ENCODE measurements at places on chromosomes 2 and 18. TPM values are rescaled to one million over a fixed set of nuclear protein-coding genes. Genes with fewer than 3 reads are reported as not detected.

- no peak for DNase-seq
Measured at GRCh38 chr18:25661831-25662230, 309.9 kb upstream of the ZNF521 start.

GRCh38 chr2:42978175-42978886 is 185.9 kb upstream of the HAAO start:
- no peak for DNase-seq

Gene LHCGR
- not detected for polyA plus RNA-seq

GRCh38 chr2:176099728-176100546 is at the start of gene HOXD12:
TSS of gene HOXD12 (plus strand) at chr2:176099795. CDS start at chr2:176099802, 7 bp downstream.
- no peak for DNase-seq

Gene GPC1
- polyA plus RNA-seq: 97.7 TPM

Gene SFT2D3
- polyA plus RNA-seq: 4.5 TPM

DNA sequence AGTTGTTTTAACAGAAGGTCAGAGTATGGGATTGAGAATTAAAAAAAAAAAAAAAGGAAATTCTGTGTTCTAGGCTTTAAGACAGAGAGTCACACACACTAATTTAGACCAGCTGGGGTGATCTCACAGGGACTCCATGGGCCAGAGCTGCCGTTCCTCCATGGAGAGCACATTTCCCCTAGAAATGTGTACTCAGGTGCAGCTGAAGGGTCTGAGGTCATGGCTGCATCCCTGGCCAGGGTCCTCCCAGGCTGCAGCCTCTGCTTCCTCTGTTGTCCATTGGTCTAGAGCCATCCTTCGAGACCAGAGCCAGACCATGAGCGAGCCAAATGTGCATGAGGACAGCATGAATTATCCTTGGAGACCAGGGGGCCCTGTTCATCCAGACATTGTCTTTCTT is 190.1 kb upstream of the TNP1 start:
- DNase-seq: no peak

DNA sequence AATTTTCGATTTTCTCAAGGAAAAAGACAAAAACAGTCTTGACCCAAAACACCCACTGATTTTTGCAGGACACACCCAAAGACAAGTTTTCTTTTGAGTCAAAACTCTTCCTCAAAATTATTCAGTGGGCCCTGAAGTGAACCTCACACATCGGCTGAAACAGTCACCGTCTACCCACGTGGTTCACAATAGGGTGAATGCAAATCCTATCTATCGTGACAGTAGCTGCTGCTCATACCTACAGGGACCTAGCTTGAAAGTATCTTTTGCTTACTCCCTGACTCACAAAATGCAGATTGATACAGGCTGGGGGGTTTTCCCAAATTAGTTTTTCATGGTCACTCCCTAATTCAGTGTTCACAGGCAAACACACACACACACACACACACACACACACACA is 10.7 kb upstream of the CD226 start:
- no peak for DNase-seq

DNA sequence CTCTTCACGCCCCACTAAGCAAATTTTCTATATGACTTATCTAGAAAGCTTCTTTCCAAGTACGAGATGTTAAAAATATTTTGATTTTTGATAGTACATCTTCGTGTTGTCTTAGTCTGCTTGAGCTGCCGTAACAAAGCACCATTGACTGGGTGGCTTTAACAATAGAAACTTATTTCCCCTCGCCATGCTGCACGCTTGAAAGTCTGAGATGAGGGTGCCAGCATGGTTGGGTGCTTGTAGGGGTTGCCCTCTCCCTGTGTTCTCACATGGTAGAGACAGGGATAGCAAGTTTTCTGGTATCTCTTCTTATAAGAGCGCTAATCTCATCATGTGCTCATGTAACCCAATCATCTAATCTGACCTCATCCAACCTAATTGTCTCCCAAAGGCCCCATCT is 106.2 kb downstream of the TANC1 start:
- no peak for DNase-seq

Gene DYSF
- 0.68 TPM for polyA plus RNA-seq

GRCh38 chr2:148989882-148990493 is 48.5 kb upstream of the LYPD6B start:
- peak; percentile 84 for DNase-seq

Gene SERPINB12
- polyA plus RNA-seq: not detected

DNA sequence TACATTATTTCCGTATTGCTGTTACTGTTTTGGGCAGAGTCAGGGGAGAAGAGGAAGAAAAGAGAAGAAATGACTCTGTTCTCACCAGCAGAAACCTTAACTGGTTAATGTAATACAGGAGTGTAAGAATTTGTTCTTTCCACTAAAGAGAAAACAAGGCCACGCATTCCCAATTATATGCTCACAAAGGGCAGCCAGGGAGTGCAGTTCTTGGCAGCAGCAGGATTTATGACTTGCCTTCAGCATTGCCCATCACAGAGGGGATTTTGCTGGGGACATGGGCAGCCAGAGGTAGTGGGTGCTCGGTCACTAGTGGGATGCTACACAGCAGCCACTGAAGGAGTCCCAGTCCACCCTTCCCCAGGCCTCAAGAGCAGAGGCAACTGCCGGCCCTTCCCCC is 18.4 kb downstream of the MREG start:
- no peak for DNase-seq

- no peak for DNase-seq
Measured at GRCh38 chr2:46480562-46480961, 1.2 kb downstream of the TMEM247 start.

Gene SLC8A1
- 0.28 TPM for polyA plus RNA-seq

- no peak for DNase-seq
Measured at GRCh38 chr2:207139552-207139951, 26.2 kb downstream of the KLF7 start.

Gene C2orf15
- polyA plus RNA-seq: 1.3 TPM

Gene ARHGEF33
- 0.14 TPM for polyA plus RNA-seq

GRCh38 chr2:216232721-216233120 is 123.6 kb downstream of the XRCC5 start:
- DNase-seq: no peak

DNA sequence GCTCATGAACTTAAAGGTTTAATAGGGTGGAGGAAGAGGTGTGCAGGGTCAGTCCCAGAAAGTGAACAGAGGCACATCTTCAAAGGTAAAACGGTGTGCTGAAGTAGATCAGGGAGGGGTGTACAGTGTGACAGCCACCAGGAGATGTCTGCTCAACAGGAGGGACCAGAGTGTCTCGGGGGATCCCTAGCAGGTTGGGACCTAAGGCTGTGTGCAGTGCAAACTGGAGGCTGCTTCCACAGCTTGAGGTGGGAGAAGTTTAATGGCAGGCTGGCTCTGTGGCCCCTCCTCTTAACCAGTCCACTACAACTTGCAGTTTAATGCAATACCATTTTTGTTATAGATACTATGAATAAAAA is 33.2 kb downstream of the PLA2R1 start:
- no peak for DNase-seq

DNA sequence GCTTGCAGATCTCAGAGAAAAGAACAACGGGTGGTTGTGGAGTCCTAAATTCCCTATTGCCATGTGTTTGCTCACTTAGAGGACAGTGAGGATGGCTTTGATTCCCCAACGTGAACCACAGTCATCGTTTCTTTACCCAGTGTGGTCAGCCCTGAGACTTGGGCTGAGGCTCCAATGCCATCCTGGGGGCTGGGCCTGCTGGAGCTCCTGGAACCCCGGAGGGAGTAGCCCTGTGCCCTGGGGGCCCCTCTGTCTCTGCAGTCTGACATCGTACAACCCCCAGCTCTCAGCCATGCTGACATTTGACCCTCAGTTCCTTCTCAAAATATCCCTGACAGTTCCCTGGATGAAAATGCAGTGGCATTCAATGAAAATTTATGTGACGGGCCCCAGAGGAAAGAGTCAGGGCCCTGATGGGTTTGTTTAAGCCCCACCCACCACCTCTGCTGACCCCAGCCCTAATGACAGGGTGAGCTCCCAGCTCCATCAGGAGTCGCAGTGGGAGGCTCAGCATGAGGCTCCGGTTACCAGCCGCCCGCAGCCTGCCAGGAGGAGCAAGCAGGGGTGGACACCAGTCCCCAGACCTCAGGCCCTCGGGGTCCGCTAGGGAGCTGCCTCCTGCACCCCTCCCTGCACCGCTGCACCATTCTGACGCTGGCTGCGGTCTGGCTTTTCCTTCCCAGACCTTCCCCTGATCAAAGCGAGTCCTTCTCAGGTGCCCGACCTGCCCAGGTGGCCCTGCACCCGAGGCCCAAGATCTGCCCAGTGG is 120.9 kb downstream of the TWIST2 start:
- no peak for DNase-seq

DNA sequence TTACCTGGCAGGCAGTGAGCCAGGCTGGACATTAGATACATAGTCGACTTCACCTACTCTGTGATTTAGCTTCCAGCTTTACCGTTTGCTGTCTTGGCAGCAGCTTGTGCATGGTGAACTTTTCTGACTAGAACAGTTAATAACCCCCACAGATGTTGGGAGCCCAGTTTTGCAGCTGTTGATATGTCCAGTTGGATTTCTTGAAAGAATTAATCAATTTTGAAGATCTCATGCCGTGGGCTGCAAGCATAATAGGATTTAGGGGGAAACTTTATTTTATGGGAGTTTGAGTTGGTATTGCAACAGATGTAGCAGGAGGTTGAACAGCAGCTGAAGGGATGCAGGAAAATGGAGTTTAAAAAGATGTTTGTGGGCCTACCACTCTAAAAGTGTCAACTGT is 13.8 kb downstream of the MYO1B start:
- DNase-seq: no peak

Gene ERMN
- polyA plus RNA-seq: not detected

Gene PAIP2B
- 0.61 TPM for polyA plus RNA-seq

DNA sequence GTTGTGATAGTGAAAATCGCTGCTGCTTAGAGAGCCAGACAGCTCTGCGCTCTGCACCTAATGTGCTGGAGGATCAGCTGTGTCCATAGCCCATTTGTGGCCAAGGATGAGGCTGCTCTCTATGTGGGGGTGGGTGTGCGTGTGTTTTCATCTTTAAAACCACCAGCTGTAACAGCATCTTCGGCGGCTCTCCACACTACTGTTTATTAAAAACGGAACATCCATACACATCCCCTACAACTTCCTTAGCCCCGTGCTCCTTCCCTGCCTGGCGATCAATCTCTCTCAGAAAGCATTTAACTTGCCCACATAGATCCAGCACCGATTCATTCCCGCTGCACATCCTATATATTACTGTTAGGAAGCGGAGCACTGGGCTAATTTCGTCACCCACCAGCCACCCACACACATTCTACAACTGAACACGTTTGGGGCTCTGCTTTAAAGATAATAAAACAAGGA is 1.6 kb downstream of the CELF4 start:
- DNase-seq: no peak

DNA sequence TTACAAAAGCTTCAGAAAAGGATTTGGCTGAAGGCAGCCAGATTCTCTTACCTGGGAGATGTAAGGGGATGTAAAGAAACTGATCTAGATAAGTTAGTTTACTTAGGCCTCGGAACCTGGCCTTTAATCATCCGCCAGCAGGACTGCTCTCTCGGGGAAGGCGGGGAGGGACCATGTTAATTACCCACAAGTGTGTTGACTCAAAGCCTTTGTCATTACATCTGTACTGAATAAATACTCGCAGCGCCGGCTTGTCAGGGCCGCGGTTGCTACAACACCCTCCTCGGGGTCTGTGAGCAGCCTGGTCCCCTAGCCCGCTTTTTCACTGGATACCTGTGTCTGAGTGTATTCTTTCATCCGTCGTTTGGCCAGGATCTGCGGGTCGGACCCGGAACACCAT is 6.7 kb downstream of the CHMP3 start:
- DNase-seq: no peak

DNA sequence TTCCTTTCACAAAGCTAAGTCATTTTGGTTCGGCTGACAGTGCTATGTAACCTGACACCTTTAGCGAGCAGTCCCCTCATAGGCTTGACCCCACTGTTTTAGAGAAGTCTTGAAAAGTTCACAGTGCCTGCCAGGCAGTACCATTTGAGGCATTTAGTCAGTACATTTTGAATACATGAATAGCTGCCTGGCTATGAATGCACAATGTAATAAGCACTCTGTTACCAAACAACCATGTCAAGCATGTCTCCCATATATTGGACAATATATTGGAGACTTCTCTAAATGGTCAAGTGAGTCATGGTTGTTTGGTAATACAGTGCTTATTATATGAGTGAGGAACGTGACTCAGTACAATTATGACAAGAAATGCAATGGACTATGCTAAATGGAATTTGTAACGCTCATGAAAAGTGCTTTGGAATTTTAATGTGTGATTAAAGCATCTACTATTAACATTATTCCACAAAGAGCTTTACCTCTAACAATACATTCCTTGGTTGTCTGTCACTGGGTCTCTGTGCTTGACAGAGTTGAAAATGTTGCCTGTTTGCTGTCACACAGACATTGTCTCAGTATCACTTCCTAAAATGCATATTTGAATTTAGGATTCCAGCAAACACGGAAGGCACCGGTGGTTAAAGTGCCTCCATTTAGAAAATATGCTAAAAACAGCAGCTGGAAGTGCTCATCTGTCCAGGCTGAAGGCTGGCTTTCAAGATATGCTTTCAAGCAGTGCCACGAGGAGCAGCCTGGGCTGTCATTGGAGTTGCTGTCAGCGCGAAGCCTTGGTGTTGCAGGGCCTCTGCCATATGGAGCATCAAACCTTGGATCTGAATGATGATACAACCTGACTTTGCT is 458.6 kb downstream of the FBXO15 start:
- DNase-seq: no peak

DNA sequence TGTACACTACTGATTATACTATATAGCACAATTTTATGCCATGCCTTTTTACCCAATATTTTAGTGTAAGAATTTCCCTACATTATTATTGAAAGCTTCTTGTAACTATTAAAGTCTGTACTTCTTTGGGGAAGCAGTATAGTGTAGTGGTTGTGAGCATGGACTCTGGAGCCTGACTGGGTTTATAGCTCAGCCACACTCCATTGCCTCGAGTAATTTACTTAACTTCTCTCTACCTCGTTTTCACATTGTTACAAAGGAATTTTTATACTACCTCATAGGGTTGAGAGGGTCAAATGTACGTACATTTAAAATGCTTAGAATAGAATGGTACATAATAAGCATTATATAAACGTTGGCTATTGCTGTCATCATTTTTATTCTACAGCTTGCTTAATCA is 139.2 kb downstream of the UBR3 start:
- no peak for DNase-seq

Gene UBXN4
- 70.8 TPM for polyA plus RNA-seq

DNA sequence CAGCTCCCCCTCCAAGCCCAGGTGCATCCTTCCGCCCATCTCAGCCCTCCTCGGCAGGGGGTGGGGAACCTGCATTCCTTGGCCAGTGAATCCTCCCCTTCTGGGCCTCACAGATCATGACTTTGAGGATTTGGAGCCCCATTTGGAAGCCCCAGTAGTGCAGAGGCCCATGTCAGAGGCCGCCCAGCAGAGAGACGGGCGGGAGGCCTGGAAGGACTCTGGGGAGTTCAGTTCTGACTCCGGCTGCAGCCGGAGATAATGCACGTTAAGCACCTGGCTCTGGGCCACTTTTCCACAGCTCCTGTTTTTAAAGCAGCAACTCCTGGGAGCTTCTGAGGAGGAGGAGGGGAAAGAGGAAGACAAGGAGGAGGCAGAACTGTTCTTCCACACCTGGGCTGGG is 14.9 kb downstream of the ATOH8 start:
- no peak for DNase-seq

GRCh38 chr2:31402388-31402787 is 12.2 kb downstream of the XDH start:
- DNase-seq: no peak

Measured in A549 (cell line).